ENCODE measurements at places on chromosomes 2 and 18.

GRCh38 chr18:42954887-42955286, 160.6 kb downstream of the RIT2 start:
- no peak for DNase-seq

DNA sequence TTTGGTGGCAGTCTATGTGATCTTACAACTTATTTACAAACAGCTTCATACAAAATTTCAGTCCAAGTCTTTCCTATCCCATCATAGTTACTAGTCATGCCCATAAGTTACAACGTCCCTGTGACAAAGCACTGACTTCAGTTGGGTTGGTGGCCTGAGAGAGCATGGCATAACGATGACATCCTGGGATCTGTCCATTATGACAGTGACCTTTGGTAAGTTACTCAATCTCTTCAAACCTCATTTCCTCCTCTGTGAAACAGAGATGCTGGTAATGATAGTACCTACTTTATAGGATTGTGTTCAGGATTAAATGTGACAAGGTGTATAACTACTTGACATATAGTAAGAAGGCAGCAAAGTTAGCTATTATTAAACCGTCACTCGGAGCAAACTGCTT, 55.4 kb upstream of the ATP5MC3 start:
- no peak for DNase-seq

- DNase-seq, result no peak
Measured at GRCh38 chr2:29562896-29563295, 358.5 kb downstream of the ALK start.

- DNase-seq, result no peak
Measured at GRCh38 chr18:31630549-31630948, 38.9 kb downstream of the TTR start.

GRCh38 chr2:16224298-16225045, 284.1 kb downstream of the MYCN start:
- no peak for DNase-seq

- peak; percentile 15 for DNase-seq
Measured at GRCh38 chr18:11042247-11042646, 107.1 kb downstream of the PIEZO2 start.

DNA sequence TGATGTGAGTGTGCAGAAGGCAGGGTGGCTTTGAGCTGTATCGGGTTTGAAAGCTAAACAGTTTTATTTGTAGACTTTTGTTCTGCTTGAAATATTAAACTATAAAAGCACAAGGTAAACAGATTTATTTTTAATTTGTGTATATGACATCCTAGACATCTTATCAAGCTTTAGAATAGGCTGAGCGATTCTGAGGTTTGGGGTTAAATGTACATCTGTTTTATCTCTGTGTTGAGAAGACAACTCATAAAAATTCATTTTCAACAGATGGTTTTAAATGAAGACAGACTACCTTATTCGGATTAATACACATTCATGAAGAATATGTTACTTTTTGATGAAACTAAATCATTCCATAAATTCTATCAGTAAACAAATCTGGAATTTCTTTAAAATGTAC, 368.8 kb downstream of the RPRM start:
- DNase-seq, result no peak

GRCh38 chr2:144507441-144508171, 12.3 kb downstream of the ZEB2 start:
- peak; percentile 53 for DNase-seq

DNA sequence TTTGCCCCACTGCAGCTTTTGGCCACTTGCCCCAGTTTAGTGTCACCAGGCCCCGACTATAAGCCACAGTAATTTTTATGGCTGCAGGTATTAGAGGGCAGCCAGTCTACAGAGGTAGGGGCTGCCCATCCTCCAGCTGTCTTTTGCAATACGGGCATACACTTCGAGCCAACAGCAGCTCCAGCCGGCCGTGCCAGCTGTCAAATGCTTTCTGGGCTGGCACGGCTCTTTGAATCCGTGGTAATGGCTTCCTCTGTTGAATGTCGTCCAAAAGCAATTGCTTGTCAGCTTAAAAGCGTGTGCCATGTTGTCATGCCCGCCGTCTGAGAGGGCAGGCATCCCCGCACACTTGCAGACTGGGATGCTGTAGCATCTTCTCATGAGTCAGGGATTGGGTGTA, 41.3 kb downstream of the BCL2L11 start:
- no peak for DNase-seq

- DNase-seq, result no peak
Measured at GRCh38 chr2:24871852-24872333, 48.1 kb downstream of the ADCY3 start.

DNA sequence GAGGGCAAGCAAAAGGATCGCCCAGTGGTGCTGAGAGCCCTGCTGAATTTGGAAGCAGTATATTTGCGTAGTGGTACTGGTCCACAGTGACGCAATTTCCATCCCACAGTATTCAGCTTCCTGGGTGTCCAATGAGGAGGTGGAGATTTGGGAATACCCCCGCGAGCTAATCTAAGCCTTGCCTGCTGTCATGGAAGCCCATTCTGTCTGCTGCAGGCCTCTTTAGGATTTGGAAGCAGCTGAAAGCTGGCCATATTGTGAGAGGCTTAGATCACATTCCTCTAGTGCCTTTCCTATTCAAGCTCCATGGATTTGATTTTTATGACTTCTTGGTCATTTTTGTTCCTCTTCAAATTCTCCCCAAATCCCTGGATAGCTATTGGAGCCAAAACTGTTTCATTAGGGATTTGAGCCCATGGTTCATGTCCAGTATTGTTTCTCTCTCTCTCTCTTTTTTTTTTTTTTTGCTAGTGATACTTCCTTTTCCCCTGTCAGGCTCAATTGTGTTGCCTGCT, 22.3 kb upstream of the DYNC2LI1 start:
- DNase-seq, result no peak

DNA sequence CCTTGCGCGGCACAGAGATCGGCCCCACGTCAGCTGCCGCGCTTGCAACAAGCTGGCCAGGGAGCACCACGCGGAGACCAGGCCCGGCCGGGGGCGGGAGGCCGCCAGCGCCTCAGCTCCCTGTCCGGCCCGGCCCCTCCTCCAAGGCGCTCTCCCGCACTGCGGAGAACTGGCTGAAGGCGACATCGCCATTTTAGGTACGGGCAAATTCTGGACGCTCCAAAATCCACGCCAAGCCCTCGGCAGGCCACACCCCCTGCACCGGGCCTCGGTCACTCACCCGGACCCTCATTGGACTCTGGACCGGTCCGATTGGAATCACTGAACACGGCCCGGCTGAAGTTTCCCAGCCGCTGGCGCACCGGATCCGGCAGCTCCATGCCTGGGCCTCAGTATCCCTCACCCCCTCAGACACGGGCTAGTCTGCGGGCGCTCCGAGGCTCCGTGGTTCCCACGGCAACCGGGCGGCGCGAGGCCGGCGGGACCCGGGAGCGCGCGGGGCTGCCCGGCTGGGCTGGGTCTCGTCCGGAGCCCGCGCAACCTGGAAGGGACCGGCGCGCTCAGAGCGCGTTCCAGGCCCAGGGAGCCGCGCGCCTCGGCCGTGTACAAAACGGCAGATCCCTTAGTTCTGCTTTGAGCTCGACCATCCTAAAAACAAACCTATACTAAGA, at the start of gene TMEM17:
TSS of gene TMEM17 (minus strand) at position 446 of the 671 bp plus-strand sequence. CDS start at position 380, 66 bp downstream.
- peak; percentile 95 for DNase-seq

- peak; percentile 86 for DNase-seq
Measured at GRCh38 chr2:36357847-36358659, 2.5 kb downstream of the CRIM1 start.

GRCh38 chr18:58201733-58202730, 158.0 kb downstream of the NEDD4L start:
- DNase-seq, result peak; percentile 30

DNA sequence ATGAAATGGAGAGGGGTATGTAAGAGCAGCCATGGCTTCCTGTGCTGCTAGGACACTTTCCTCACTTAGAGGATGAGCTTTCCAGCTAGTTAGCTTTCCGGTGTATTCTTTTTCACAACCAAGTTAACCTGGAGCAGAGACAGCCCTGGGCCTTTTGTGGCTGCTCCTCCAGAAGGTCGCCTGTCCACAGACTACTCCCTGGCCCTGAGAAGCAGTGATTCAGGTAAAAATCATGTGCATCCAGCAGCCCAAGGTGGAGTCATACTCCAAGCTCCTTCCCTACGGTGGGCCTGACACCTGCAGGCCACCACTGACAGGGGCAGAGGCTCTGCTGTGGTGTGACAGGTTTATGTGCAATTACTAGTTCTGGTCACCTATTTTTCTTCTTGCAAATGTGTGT, 187.2 kb downstream of the ANKRD30B start:
- DNase-seq, result no peak

All from cardiac fibroblast (primary cell).